Small intestine (tissue), 16 donors: ENCODE measurements at places on chromosomes 5 and 9. TPM values are rescaled to one million over a fixed set of nuclear protein-coding genes. Genes with fewer than 3 reads are reported as not detected.
A peak's percentile ranks its signal among the peaks of the same experiment; 100 is the strongest.

DNA sequence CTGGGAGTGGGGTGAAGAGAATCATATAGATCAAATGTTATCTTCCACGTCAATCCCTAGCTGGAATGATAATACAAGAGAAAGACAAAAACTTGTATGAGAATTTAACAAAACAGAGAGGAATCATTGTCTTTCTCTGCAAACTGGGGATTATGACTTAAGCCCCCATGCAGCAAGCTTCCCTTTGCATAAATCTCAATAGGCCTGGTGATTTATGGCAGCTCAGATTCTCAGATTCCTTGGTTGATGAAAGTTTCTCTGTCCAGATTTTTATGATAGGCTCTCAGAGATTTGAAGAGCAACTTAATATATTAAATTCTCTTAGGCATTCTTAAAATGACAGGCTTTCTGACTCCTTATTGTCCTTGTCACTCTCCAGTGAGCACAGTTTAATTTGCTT lies 56.0 kb downstream of the RASGRF2 start:
- no peaks in the 10 kb centered on the region for H3K36me3 ChIP-seq
- no peak overlapping the region for H3K27ac ChIP-seq
- no peak for DNase-seq

DNA sequence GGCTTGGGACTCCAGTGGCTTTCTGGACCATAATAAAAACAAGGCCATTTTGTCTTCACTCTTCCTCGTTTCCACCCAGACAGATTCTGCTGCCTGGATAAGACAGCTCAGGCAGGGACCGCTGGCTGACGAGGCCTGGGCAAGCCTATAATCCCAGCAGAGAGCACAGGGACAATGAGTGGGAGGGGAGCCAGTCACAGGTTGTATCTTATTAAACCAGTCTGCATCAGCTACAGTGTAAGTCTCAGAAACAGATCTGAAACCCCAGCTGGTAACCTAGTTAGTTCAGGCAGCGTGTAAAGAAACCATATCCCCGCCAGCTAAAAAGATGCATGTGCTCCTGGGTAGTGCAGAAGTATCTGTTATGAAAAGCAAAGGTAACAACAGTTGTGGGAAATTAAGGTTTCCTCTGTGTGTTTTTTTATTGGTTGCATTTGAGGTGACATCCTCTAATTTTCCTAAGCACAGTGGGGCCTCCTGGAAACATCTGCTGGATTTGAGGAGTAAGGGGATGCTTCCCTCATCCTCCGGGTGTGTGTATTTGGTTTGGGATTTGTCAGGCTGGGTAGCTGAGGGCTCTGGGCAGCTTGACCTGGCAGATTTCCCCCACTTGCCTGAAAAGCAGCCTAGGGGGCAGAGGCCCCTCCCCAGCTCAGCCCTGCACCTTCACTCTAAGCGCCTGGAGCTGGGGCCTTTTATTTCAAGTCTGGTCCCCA lies 15.2 kb upstream of the TAL2 start:
- no peaks in the 10 kb centered on the region for H3K4me1 ChIP-seq
- H3K36me3 ChIP-seq: no peaks in the 10 kb centered on the region
- DNase-seq: no peak
- no peak overlapping the region for H3K27ac ChIP-seq

DNA sequence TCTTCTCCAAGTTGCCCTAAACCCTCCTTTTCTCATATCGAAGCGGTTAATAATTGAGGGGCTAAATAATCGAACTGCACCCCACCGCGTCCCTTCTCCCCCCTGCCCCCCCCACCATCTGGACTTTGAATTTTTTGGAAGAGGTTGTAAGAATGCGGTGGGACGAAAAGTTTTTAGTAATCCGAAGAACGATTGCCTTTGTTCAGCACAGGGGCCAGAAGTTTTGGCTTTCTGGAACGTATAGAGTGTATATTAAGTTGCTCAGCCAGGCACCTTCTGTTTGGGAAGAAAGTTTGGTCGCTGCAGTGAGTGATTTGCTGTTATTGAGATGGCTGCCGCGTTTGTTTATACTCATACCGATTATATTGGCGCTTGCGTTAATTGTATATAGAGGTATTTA lies 518 bp downstream of the ERBIN start:
- peak overlapping the region; percentile 75 for H3K4me3 ChIP-seq
- DNase-seq: peak; percentile 56
- H3K36me3 ChIP-seq: no peaks in the 10 kb centered on the region
- H3K27me3 ChIP-seq: no peaks in the 10 kb centered on the region
- H3K4me1 ChIP-seq: no peaks in the 10 kb centered on the region

GRCh38 chr9:1331546-1332038 lies 281.4 kb downstream of the DMRT2 start:
- no peak overlapping the region for H3K27ac ChIP-seq
- H3K4me1 ChIP-seq: no peaks in the 10 kb centered on the region
- no peak overlapping the region for H3K4me3 ChIP-seq
- H3K36me3 ChIP-seq: no peaks in the 10 kb centered on the region

- no peak overlapping the region for H3K4me3 ChIP-seq
- no peaks in the 10 kb centered on the region for H3K36me3 ChIP-seq
- H3K27ac ChIP-seq: no peak overlapping the region
Measured at GRCh38 chr5:13278148-13278547, 666.3 kb downstream of the DNAH5 start.

DNA sequence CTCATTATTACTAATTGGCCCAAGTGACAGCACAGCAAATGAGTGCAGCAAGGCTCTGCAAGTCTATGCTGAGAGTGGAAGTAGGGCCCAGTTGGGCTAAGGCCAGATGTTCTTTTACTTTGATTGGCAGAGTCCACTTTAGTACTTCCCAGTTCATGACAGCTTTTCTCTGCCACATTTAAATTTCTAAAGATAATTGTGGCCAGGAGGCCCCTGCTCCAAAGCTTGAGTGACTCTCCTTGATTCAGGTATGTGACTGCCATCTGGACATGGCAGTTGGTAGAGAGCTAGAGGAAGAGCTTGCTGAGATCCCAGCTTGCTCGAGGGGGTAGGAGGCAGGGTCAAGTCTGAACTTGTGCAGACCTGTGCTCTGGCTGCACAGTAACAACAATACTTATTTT lies 154.1 kb downstream of the CARTPT start:
- DNase-seq: no peak
- no peak overlapping the region for H3K27ac ChIP-seq
- no peak overlapping the region for H3K4me3 ChIP-seq
- H3K4me1 ChIP-seq: no peaks in the 10 kb centered on the region
- no peaks in the 10 kb centered on the region for H3K27me3 ChIP-seq
- H3K36me3 ChIP-seq: no peaks in the 10 kb centered on the region

- H3K27me3 ChIP-seq: no peaks in the 10 kb centered on the region
- H3K4me1 ChIP-seq: no peaks in the 10 kb centered on the region
- no peak overlapping the region for H3K4me3 ChIP-seq
- no peak overlapping the region for H3K27ac ChIP-seq
Measured at GRCh38 chr5:11724940-11725339, 179.3 kb downstream of the CTNND2 start.

- no peaks in the 10 kb centered on the region for H3K36me3 ChIP-seq
- no peak overlapping the region for H3K27ac ChIP-seq
- DNase-seq: no peak
- no peak overlapping the region for H3K4me3 ChIP-seq
Measured at GRCh38 chr9:87707805-87708506, 18.0 kb upstream of the CTSL start.

DNA sequence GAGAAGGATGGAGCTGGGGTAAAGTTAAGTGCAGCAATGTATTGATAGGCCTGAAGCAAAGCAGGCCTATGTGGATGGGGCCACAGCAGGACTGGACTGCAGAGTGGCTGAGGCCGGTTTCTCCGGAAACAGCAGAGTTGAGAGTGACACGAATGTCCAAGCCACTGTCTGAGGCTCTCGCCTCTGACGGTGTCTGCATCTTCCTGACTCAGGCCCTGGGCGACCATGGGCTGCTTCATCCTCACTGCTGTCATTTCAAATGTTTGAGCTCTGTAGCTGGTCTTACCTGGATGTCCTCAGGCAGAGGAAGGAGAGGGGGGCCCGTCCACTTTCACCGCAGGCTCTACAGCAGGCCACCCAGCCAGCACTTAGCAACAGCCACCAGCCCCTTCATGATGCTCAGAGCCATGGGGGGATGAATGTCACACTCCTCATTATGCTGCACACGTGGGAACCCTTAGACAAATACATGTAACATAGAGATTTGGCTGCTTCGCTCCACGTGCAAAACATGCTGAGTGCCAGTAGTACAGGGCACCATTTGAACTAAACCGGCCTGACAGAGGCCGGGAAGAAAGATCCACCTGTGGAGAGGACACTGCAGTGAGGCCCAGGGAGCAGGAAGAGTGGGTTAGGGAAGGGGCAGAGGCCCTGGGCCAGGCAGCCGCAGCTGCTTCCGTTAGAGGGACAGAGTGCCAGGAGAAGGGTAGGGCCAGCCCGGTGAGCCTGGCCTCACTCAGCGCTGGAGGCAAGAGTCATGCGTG lies 31.7 kb upstream of the NXNL2 start:
- no peaks in the 10 kb centered on the region for H3K4me1 ChIP-seq
- no peak overlapping the region for H3K27ac ChIP-seq
- no peak for DNase-seq
- H3K36me3 ChIP-seq: no peaks in the 10 kb centered on the region

GRCh38 chr5:13673511-13673910 lies 271.0 kb downstream of the DNAH5 start:
- no peak for DNase-seq
- no peaks in the 10 kb centered on the region for H3K27me3 ChIP-seq
- H3K4me1 ChIP-seq: no peaks in the 10 kb centered on the region
- H3K27ac ChIP-seq: no peak overlapping the region
- H3K36me3 ChIP-seq: no peaks in the 10 kb centered on the region

DNA sequence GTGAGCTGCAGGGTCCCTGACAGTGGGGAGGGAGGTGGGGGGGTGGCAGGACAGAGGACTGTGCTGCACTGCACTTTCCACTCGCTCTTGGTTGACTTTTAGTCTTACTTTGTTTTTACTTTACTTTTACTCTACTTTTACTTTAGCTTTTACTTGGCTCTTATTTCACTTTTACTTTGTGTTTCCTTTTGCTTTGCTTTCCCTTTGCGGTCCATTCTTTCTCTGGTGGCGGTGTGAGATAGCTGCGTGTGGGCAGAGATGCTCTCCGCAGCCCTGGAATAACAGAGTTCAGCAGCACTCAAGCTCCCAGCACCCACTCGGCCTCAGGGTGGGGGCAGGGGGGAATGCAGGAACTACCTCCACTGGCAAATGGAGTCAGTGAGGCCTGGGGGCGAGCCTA lies 4.7 kb downstream of the AK8 start:
- H3K4me1 ChIP-seq: peaks cover 5% of the 10 kb centered on the region
- H3K27ac ChIP-seq: no peak overlapping the region
- H3K27me3 ChIP-seq: no peaks in the 10 kb centered on the region
- H3K4me3 ChIP-seq: no peak overlapping the region

DNA sequence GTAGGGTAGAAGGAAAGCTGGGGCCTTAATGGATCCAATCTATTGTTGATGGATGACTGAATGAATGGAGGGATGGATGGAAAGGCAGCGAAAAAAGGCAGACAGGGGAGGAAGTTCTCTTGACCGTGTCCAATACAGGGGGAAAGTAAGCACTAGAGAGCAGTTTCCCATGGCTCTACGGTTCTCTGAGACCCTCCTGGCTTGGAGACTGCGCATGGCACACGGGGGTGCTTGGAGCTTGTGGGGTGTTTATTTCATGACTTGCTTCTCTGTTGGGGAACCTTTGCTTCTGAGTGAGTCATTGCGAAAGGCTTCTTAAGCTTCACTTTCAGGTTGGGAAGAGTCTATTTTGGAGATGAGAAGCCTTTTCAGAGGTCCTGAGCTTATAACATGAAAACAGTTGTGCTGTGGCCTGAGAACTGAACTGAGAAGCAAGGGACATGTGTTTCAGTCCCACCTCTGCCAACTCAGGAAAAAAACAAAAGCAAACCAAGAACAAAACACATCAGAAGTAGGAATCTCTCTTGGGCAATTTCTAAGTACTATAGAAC lies 12.8 kb upstream of the TEX48 start:
- no peak overlapping the region for H3K4me3 ChIP-seq
- no peak for DNase-seq
- no peak overlapping the region for H3K27ac ChIP-seq

- H3K27me3 ChIP-seq: no peaks in the 10 kb centered on the region
- no peak for DNase-seq
- no peaks in the 10 kb centered on the region for H3K36me3 ChIP-seq
- H3K27ac ChIP-seq: no peak overlapping the region
Measured at GRCh38 chr9:99134893-99135341, 30.0 kb downstream of the TGFBR1 start.

DNA sequence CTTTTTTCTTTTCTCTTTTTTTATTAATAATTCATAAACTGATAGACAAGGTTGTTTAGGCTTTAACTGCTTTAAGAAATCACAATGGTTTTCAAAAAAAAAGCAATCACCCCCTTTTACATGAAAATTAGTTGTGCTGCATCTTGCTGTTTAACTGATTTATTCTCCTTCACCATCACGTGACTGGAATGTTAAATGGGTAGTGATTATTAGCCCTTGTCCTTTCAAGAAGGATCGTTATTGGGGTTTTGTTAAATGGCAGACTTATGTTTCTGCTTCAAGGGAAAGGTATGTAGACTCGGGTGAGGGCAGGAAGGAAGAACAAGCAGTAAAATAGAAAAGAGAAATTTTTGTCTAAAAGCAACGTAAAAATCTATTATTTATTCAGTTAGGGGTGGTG lies 175.6 kb upstream of the TLE4 start:
- no peaks in the 10 kb centered on the region for H3K4me1 ChIP-seq
- no peaks in the 10 kb centered on the region for H3K27me3 ChIP-seq
- no peak overlapping the region for H3K4me3 ChIP-seq

- no peaks in the 10 kb centered on the region for H3K36me3 ChIP-seq
- no peak overlapping the region for H3K27ac ChIP-seq
- H3K4me1 ChIP-seq: no peaks in the 10 kb centered on the region
- no peak overlapping the region for H3K4me3 ChIP-seq
- no peaks in the 10 kb centered on the region for H3K27me3 ChIP-seq
Measured at GRCh38 chr5:16134204-16134603, 45.4 kb downstream of the MARCHF11 start.

DNA sequence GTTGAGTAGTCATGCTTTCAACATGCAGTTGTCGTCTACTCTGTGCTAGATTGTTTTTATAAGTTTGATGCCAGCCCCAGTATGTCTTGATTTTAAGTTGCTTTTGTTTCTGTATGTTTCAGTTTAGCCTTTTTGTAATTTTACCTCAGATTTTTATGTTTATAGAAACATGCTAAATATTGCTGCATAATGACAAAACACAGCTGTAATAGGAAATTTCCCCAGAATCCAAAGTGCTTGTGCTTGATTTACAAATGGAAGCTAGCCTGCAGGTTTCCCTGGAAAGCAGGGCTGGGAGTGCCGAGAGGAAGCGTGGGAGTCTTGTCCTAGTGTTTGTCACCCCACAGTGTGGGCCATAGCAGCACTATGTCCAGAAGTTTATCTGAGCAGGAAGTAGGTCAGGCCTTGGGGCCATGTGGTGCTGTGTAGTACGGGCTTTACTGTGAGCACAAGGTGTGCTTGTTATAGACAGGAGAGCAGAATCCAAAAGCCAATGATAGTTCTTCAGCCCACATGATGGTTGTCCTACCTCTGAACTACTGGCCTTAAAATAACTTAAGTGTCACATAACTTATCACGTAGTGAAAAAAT lies 100.0 kb upstream of the NREP start:
- no peaks in the 10 kb centered on the region for H3K4me1 ChIP-seq
- no peaks in the 10 kb centered on the region for H3K36me3 ChIP-seq
- no peak overlapping the region for H3K27ac ChIP-seq
- no peak overlapping the region for H3K4me3 ChIP-seq
- no peaks in the 10 kb centered on the region for H3K27me3 ChIP-seq

The USP20 gene
- 16.0 TPM for polyA plus RNA-seq

The CLTA gene
- 279 TPM for polyA plus RNA-seq

The DAB2IP gene
- 36.5 TPM for polyA plus RNA-seq

The CDC20B gene
- not detected for polyA plus RNA-seq

The COL15A1 gene
- polyA plus RNA-seq: 12.5 TPM
